8988T (cell line): ENCODE measurements at places on chromosomes 13 and 19.

GRCh38 chr13:112078879-112079531 lies 12.1 kb downstream of the SOX1 start:
- DNase-seq, result no peak

DNA sequence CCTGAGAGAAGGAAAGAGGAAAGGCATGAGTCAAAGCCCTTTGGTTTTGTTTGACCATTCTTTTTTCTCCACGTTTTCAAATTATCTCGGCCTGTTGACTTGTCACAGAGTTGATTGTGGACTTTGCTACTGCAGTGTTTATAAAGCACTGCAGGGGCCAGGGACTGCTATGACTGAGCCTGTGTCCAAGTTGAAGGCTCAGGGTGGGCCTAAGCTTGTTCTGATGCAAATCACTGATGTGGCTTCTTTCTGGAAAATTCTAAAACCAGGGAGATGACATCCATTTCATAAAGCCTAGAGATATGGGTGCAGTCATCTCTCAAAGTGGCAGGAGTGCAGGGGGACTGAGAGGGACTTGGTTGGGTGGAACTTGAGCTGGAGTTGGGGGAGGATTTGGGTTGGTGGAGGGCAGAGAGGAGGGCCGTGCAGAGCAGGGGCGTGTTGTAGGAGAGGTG lies 1.2 kb upstream of the CXCL17 start:
- no peak for DNase-seq

GRCh38 chr19:29941828-29942403 lies at the start of gene URI1:
TSS of gene URI1 (plus strand) at chr19:29942239. CDS start at chr19:29942548, 309 bp downstream.
- peak; percentile 94 for DNase-seq

DNA sequence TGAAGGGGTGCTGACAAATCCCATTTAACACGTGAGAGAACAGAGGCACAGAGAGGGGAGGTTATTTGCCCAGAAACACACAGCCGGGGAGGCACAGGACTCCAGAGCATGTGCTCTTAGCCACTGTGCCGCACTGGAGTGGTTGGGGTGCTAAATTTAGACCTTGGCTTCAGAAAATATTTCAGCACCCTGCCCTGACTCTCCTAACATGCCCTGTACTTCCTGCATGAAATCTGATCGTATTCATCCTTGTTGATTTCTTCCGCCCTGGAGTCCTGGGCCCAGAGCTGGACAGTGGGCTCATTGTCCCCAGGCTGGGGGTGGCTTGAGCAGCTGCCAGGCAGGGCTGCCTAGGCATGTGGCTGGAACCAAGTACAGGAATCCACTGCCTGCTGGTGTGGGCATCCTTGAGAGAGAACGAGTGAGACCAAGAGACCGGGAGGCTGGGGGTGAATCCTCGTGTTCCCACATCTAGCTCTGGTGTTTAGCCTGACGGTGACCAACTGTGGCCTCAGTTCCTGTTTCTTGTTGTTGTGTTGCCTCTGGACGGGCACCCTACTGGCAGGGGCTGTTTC lies 5.3 kb downstream of the SLC27A1 start:
- DNase-seq, result no peak

DNA sequence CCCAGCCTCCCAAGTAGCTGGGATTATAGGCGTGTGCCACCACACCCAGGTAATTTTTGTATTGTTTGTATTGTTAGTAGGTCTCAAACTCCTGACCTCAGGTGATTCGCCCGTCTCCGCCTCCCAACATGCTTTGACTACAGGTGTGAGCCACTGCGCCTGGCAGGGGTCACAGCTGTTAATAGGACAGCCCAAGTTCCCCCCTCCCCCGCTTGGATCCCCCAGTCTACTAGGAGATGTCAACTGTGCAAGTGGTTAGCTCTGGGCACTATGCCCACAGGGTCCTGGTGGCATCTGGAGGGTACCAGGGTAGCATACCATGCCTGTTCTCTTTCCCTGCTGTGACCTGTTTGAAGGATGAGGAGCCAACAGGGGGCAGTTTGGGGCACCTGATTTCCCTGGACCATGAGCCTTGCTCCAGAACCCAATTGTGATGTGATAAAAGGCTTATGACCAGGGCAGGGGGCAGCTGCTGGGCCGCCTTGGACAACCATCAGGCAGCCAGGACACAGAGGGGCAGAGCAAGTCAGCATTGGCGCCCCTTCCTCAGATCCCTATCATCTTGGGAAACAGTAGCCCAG lies at the start of gene TSPAN16:
Gene TSPAN16 (plus strand): TSS at position 496 of the 581 bp plus-strand sequence. CDS start 138 bp downstream, outside the sequence.
- DNase-seq, result no peak

DNA sequence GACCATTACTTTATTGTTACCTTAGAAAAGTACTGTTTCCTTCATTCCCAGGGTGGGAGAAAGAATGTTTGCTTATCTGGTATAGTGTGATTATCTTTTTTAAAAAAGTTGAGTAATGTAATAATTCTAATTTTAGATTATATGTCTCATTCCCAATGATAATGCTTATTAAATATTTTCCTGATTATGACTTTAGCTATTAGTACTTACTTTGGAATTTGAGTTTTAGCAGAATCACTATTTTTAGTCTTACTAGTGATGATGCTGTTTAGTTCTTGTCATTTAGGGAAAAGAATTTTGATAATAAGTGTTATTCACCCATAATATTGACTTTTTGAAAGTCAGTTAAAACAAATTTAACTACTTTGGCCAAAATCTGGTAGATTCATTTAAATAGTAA lies 95.2 kb downstream of the FRY start:
- no peak for DNase-seq

DNA sequence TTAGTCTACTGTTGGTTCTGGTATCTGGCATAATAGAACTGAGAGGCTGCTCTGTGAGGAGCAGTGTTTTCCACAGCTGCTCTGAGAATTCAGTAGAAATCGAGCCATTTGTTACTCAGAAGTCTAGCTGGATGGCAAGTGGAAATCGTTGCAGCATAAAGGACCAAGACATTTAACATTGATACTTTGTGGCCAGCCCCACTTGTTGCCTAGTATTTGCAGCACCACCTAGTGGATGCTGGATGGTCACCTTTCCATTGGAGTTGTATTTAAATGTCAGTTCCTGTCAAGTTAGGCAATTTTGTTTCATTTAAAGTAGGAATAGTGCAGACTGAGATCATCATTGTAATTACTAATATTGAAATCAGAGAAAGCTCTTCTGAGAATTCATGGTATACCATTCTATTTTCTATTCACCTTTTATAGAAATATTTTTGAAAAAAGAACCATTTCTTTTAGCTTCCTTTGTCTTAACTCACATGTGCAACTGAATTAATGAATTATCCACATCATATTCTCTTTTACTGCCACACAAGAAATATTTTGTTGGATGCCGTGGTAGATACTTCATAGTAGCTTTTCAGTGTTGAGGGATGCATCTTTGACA lies 64.6 kb downstream of the PDS5B start:
- no peak for DNase-seq

GRCh38 chr13:110393761-110394160 lies 86.7 kb downstream of the COL4A2 start:
- no peak for DNase-seq

DNA sequence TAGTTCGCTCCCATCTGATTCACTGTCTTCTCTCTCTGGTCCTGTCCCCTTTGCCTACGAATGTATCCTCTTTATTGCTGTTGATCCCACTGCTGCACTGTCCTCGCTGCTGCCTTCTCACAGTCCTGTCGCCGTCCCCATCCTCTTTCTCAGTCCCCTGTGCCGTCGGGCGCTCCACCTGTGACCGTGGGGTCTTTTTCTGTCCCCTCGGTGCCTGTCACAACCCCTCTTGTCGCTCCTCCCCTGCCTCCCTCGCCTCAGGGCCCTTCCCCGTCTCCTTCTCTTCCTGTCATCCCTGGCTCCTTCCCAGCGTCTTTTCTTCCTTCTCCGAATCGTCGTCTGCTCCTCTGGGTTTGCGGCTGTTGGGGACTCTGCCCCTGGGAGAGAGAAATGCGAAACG lies 32.3 kb downstream of the SYT3 start:
- no peak for DNase-seq

DNA sequence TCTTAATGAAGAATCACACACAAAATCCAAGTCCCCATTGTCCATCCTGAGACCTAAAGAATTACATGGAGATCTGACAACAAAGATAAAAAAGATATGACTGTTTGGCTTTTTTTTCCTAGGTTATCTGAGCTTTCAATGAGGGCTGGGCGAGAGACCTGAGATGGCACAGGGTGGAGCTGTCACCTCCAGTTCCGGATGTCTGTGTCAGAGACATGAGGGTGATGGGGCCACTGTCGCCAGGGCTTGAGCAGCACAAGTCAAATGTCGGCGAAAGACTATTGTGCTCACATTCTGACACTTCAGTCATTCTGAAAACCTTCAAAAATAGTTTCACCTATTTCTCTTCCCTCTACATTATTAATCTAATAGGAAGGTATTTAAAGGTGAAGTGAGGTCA lies 65.7 kb downstream of the SLC7A1 start:
- no peak for DNase-seq

- no peak for DNase-seq
Measured at GRCh38 chr19:47729799-47730520, 15.4 kb upstream of the NOP53 start.

DNA sequence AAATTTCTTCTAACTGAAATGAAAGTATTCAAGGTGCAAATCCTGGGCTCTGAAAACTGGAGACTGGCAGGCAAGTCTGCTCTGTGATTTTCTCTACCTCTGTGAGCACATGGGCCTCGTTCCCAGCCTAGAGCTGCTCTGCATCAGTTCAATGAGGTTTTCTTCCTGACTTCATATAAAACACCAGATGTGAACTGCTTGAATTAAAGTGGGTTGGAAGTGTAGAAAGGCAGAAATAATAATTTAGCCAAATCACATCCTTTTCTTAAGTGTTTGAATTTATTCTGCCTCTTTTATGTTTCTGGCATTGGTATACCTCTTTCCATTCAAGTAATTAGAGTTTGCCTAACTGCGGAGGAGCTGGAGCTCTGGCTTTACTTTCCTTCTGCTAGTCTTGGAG lies 540.8 kb downstream of the OLFM4 start:
- DNase-seq, result no peak

GRCh38 chr19:28960986-28961705 lies 251.8 kb downstream of the UQCRFS1 start:
- no peak for DNase-seq
